HEK293T (cell line): ENCODE measurements at places on chromosomes 2 and 18.

DNA sequence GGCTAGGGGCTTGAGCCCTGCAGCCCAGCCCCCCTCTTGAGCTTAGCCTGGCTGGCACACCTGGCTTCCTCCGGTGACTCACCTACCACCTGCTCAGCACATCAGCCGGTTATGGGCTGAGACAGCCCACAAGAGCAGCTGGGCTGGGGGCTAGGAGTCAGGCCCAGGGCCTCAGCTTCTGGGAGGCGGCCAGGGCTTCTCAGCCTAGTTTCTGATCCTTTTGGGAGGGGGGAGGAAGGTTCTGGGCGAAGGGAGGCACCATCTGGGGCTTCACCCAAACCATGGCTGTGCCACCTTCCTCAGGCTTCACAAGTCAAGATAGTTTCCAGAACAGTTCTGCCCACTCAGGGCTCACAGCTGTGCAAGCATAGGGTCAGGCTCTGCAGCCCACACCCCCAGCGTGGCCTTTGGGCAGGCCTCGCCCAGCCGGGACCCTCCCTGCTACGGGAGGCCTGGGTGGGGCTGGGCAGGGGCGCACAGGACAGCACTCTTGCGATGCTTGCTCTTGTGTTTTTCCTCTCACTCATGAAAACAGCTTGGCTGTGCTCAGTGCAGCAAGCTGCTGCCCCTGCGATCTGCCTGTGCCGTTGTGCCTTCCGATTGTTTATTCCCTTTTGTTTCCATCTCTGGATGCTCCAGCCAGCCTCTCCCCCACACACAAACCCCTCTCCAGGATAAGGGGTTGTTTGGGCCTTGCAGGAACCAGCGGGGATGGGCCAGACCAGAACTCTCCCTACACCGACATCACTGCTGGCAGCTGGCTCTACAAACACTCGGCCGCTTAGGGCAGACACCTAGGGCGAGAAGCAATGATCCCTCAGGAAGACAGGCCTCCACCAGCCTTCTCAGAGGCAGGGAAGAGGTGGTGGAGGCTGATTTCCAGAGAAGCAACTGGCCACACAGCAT lies 26.1 kb upstream of the SEMA4C start:
- no peak for DNase-seq

DNA sequence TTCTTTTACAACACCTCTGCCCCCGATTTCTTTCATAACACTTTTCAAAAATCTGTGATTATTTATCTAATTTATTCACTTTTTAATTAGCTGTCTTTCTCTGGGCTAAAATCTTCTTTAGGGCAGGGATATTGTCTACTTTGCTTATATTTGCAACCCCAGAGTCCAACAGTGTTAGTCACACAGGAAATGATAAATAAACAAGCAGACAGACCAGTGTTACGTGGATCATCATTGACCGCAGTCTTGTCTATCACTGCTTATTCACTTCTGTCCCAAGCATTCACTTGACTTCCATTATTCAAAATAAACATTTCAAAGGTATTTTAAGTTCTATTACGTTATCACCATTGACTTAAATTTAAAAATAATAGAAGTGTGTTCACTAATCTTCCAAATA lies 237.6 kb upstream of the UBE2E3 start:
- no peak for DNase-seq

DNA sequence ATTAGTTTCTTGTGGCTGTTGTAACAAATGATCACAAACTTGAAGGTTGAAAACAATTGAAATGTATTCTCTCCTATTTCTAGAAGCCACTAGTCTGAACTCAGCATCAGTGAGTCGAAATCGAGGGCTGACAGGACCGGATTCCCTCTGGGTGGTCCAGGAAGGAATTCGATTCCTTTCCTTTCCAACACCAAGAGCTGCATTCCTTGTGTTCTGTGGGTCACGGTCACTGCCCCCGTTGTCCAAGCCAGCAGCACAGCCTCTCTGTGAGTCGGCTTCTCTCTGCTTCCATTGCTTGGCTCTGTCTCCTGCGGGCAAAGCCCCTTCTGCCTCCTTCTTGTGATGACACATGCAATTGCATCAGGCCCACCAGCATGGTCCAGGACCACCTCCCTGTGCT lies 67.3 kb downstream of the SMIM21 start:
- no peak for DNase-seq

DNA sequence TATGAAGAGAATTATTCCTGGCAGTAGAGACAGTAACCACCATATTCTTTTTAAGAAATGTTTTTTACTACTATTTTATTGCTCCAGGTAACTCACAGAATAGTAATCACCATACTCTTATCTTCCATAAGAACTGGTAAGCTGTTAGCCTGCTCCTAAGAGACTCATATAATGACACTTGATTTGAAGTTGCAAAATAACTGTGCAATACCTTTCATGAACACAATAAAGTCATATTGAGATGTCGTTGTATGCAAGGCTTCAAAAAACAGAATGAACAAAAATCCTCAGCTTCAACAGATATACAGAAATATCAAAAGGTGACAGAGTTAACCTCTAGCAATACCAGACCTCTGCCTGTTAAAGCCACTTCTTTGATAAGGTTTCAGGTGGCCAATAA lies 360.1 kb downstream of the NBAS start:
- DNase-seq, result no peak

GRCh38 chr2:198060277-198060676 lies 255.9 kb downstream of the PLCL1 start:
- DNase-seq, result no peak

- no peak for DNase-seq
Observed at GRCh38 chr2:46379213-46380037, 82.2 kb downstream of the EPAS1 start.

DNA sequence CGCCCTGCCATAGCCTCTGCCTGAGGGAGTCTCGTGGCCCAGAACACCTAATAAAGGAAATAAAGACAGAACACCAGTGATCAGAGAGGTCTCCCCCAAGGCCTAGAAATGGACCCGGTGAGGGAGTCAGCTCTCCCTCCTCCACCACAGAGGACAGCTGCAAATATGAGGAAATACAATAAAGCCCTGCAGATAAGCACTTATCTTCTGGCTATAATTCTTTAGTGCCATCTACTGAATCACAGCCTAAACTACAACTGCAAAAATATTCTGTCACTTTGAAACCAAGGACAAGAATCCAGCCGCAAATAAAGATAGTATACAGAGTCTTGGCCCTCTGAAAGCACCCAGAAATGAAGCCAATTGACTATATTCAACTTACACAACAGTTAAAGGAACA lies 42.4 kb upstream of the TACR1 start:
- DNase-seq, result peak; percentile 17
